ENCODE measurements at places on chromosomes 1 and 21.

- no peak for ATAC-seq
These were observed 120.3 kb downstream of the KCNK2 start for GRCh38 chr1:215202868-215203267.

GRCh38 chr1:212987702-212988322 is 27.9 kb downstream of the ANGEL2 start:
- ATAC-seq: no peak

- no peak for ATAC-seq
These were observed 1.0 kb upstream of the PPIE start for GRCh38 chr1:39737546-39738169.

GRCh38 chr21:28865488-28866186 is 127.0 kb downstream of the LTN1 start:
- ATAC-seq: no peak

- ATAC-seq: peak; percentile 17
These were observed 55.6 kb downstream of the DDR2 start for GRCh38 chr1:162687870-162688269.

GRCh38 chr1:110783292-110783918 is 89.5 kb upstream of the CD53 start:
- ATAC-seq: peak; percentile 36

GRCh38 chr1:35350872-35351271 is 82.4 kb downstream of the ZMYM4 start:
- no peak for ATAC-seq

- no peak for ATAC-seq
These were observed 1.2 kb upstream of the CGN start for GRCh38 chr1:151510020-151510405.

DNA sequence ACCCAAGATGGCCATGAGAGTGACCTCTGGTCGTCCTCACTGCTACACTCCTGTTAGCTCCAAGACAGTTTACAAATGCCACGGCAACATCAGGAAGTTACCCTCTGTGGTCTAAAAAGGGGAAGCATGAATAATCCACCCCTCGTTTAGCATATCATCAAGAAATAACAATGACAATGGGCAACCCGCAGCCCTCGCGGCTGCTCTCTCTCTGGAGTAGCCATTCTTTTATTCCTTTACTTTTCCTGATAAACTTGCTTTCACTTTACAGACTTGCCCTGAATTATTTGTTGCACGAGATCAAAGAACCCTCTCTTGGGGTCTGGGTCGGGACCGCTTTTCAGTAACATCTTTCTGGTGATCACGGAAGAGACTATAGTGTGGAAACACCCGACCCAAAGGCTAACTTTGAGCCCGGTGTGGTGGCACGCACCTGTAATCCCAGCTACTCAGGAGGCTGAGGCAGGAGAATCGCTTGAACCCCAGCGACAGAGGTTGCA is 19.8 kb upstream of the COX20 start:
- peak; percentile 25 for ATAC-seq

DNA sequence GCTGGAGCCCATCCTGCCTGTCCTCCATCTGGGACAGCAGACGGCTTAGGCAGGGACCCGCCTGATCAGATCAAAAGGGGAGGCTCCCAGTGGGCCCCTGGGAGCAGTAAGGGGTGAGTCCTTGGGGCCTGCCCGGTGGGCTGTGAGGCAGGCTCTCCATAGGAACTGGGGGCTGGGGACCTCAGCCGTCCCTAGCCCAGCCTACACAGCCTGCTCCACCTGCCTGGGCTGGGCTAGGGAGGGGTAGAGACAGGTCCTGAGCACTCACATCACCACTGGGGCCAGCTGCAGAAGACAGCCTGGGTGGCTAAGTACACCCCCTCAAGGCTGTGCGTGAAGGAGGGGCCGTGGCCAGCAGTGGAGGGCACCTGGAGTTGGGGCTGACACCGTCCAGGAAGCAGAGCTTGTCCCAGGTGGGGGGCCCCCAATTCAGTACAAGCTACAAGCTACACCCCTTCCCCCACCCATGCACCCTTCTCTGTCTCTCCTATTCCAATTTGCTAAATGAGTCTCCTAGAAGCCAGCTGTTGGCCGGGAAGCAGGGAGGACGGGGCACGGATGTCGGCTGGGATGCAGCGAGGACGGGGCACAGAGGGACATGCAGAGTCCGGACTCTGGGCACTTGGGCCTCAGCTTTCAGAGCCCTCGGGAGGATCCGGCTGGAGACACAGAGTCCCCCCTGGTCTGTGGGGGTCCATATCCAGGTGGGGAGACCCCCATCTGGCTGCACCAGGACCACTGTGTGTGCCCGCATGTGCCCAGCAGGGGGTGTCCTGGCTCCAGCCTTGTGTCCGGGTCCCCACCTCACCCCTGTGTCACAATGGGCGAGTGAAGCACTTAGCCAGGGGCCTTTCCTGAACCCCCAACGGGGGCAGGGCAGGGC is 1.7 kb downstream of the ISG15 start:
- no peak for ATAC-seq

DNA sequence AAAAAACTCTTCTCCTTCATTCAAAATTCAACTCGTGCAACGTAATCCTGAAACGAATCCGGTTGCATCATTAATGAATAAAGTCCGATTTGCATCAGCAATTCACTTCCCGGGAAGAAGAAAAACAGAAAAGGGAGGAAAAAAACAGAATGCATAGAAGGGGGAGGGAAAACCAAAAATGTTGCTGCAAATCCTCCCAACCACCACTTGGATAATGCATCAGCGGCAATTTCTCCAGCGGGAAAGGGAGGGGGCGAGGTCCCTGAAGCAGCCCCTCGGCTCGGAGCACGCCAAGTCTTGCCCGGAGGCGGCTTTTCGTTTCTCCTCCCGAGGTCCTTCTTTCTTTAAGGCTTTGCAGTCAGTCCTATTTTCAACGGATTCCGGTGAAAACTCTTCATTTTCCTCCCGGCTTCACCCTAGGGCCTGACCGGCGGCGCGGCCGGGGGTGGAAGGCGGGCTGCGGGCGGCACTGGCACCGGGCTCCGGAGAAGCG is 723 bp downstream of the CDC42BPA start:
- ATAC-seq: no peak

DNA sequence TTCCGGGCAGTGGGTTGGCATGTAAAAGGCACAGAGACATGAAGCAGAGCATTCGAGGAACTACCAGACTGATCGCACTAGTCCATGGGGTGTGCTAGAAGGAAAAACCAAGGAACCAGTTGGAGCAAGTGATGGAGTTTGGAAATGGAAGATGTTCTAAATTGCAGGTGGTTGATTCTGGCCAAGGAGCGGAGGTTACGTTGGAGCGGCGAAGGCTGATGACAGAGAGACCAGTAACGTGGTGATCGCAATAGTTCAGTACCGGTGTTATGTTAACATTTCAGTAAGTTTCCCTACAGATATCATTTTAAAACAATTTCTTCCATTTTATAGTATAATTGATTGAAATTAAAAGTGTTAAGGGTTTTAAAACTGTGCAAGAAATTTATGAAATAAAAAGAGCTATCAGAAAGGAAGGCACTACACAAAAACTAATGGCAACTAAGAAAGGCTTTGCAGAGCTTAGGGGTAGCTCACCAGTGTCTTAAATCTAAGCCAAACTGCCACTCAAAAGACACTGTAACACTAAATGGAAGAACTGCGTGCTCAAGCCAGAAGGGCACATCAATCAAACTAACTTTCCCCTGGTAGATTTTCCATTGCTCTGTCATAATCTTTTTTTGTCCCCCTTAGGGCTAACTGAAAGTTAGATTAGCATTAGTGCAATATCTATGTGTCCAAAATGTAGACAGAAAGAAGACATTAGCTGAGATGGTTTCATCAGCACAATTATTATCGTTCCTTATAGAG is 11.3 kb upstream of the HEATR1 start:
- no peak for ATAC-seq

DNA sequence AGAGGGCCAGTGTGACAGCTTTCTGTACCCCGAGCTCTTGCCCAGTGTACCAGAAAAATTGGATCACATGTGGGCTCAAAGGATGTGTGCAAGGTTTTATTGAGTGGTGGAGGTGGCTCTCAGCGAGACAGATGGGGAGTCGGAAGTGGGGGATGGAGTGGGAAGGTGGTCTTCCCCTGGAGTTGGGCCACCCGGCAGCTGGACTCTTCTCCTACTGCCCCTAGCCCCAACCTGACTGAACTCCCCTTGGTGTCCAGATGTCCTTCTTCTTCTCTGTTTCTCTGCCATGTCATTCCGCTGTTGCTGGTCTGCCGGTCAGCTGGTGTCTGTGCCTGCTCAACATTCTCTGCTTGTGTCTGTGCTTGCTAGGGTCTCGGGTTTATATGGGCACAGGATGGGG is 217.9 kb downstream of the RRAGC start:
- ATAC-seq: no peak

- no peak for ATAC-seq
These were observed 31.6 kb downstream of the TMCC2 start for GRCh38 chr1:205259324-205259832.

DNA sequence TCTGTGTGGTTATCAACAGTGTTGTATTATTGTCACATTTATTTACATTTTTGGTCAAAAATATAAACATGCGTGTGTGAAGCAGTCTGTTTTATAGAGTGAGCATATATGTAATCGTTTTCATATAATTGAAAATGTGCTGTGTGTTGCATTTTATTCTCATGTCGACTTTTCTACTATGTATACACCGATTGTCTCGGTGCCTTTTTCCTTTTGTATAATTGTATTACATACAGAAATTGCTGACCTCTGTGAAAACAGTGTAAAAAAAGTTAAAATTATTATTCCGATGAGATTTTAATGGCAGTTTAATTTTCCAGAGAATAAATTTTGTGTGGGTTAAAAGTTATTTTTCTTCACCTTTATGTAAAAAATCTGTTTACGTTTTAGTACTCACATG is 62.4 kb upstream of the SERTAD4 start:
- no peak for ATAC-seq

DNA sequence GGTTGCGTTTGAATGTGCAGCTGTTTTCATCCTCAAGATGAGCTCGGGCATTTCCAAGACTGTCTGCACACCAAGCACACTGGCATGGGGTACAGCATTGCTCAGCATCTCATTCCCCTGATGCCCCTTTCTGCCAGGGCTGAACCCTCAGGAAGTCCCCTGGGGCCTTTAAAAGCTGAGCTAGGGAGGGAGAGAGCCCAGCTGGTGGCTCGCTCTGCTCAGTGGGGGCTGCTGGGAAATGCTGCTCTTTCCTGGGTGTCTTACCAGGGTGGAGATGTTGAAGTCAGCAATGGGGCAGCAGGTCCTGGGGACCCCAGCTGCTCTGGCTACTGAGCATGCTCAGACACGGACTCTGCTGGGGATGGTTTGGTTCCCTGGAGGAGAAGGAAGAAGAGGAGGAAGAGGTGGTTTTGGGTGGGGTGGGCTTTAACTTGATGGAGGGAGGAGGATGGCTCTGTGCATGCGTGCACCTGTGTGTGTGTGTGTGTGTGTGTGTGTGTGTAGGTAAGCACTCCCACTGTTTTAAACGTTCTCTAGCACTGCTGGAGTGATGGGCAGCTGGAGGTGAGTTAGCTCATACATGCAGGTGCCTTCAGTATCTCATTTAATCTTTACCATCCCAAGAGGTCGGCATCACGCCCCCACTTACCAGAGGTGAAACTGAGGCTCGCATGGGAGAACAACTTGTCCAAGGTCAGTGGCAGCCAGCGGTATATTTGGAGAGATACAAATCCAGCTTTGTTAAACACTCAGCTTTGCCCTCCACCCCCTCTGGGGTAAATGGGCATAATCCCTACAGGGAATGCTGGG is 40.9 kb downstream of the ACTL8 start:
- no peak for ATAC-seq

DNA sequence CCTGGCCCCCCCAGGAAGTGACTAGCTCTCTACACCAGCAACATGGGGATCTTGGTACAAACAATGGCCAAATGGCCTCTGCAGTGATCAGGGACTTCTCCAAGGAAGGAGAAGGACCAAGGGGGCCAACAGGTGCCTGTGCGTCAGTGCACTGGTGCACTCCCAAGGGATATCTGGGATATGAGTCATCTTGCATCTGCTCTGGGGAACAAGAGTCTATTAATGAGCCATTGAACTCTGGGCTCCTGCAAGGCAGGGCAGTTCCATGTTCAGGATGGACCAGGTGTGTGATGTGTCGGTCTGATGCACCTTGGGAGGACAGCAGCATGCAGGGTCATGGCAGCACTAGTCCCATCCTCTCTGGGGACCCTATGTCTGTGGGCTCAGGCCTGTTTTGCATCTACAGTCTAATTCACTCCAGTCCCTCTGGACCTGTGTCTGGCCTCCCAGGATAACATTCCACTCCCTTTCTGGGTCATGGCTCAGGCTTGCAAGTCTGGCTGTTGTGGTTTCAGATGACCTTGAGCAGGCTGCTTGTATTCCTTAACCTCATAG is 125.3 kb downstream of the TRABD2B start:
- no peak for ATAC-seq

DNA sequence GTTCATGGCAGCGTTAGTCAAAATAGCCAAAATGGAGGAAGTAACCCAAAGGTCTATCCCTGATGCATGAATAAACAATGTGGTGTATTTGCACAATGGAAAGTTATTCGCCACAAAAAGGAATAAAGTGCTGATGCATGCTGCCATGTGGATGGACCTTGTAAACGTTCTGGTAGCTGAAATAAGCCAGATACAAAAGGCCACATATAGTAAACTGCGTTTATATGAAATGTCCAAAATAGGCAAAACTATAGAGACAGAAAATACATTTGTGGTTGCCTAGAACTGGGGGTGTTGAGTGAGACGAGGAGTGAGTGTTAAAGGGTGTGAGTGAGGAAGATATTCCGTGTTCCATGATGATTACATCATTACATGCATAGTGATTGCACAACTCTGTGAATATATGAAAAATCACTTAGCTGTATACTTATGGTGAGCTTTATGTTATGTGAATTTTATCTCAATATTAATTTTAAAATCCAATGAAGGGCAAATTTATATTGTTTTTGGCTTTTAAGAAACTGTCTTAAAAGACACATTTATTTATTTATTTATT is 321.3 kb downstream of the KIF26B start:
- ATAC-seq: no peak

DNA sequence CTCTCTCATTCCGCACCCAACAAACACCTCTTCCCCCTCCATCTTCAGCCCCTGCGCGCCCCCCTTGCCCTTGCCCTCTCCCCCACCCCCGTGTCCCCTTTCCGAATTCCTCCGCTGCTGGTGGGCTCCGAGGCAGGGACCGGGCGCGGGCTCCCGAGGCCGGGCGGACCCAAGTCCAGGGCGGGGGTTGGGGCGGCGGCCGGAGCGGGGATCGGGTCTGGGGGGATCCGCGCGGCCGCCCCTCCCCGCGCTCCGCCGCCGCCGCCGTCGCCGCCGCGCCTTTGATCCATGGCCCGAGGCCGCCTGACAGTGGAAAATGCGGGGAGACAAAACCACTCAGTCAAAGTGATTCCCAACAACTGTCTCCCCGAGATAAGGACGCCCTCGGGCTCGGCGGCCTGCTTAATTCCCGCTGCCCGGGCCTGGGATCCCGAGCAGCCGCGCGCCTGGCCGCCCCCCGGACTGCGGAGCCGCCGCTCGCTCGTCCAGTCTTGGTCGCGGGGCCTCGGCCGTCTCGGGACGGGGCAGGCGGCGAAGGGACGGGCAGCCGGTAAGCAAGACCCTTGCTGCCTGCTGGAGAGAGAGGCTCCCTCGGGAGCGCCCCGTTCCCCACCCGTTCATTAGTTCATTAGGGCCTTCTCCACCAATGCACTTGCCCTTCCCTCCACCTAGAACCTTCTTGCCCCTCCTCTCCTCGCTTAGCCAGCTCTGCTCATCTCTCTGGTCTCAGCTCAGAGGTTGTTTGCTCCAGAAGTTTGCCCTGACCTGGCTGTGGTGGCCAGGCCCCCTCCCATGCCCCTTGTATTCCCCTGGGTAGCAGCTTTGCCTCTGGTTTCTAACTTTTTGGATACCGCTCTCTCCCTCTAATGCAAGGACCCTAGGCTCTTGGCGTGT is 86.4 kb downstream of the PAX7 start:
- ATAC-seq: no peak
